ENCODE measurements at places on chromosomes 5 and 9. TPM values are rescaled to one million over a fixed set of nuclear protein-coding genes. Genes with fewer than 3 reads are reported as not detected.

GRCh38 chr9:131539223-131539923, 6.0 kb upstream of the PRRT1B start:
- peaks cover 17% of the 10 kb centered on the region for H3K4me1 ChIP-seq
- H3K27ac ChIP-seq, result no peak overlapping the region
- H3K36me3 ChIP-seq, result no peaks in the 10 kb centered on the region
- DNase-seq, result no peak
- no peaks in the 10 kb centered on the region for H3K27me3 ChIP-seq
- no peak overlapping the region for H3K4me3 ChIP-seq

The ADAMTS19 gene
- total RNA-seq, result not detected

DNA sequence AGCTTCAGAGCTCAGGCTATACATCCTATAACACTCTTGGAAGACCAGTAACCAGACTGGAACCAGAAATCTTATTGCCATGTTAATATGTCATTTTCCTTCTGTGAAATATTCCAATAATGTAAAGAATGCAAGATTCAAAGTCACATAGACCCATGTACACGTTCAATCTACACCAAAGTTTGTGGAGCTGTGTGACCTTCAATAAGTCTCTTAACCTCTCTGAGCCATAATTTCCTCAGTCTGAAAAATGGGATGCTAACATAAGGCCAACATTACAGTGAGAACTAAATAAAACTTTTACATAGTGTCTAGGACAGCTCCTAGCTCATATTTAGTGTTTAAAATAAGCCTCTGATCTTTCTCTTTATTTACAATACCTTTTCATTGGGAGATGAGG, 70.4 kb downstream of the ARRDC3 start:
- DNase-seq, result no peak
- no peaks in the 10 kb centered on the region for H3K27me3 ChIP-seq
- H3K4me3 ChIP-seq, result peak overlapping the region; percentile 53
- H3K4me1 ChIP-seq, result peaks cover 51% of the 10 kb centered on the region
- peaks cover 13% of the 10 kb centered on the region for H3K36me3 ChIP-seq

The BARHL1 gene
- total RNA-seq, result not detected

- no peaks in the 10 kb centered on the region for H3K27me3 ChIP-seq
- H3K36me3 ChIP-seq, result peaks cover 2% of the 10 kb centered on the region
- H3K27ac ChIP-seq, result no peak overlapping the region
- no peak for DNase-seq
- H3K4me1 ChIP-seq, result peaks cover 2% of the 10 kb centered on the region
- H3K4me3 ChIP-seq, result no peak overlapping the region
Measured at GRCh38 chr9:137412431-137412830, 10.5 kb downstream of the EXD3 start.

All from activated naive CD8-positive, alpha-beta T cell treated with anti-CD3 and anti-CD28 coated beads for 36 hours (primary cell).